Uterine smooth muscle cell (primary cell): ENCODE measurements at places on chromosomes 6 and 20. TPM values are rescaled to one million over a fixed set of nuclear protein-coding genes. Genes with fewer than 3 reads are reported as not detected.

Gene CYP24A1
- not detected in 2 replicates for total RNA-seq

Gene DDO
- total RNA-seq = 2.9 and 3.0 TPM in 2 replicates

Gene HSP90AB1
- total RNA-seq = 642 and 947 TPM in 2 replicates

Gene ADGRF4
- 0.12 and 0.33 TPM in 2 replicates for total RNA-seq

Gene CFAP206
- 0.37 and 0.66 TPM in 2 replicates for total RNA-seq

Gene TMEM63B
- 25.3 and 32.9 TPM in 2 replicates for total RNA-seq

Gene SLC17A2
- total RNA-seq = not detected in 2 replicates

Gene PRL
- total RNA-seq = not detected in 2 replicates

Gene MTFR2
- 1.6 and 8.1 TPM in 2 replicates for total RNA-seq

Gene UBD
- not detected in 2 replicates for total RNA-seq

Gene LAMA2
- 58.3 and 109 TPM in 2 replicates for total RNA-seq

Gene PDE10A
- 2.3 and 3.5 TPM in 2 replicates for total RNA-seq

Gene SNX9
- total RNA-seq = 71.4 and 100 TPM in 2 replicates

Gene PI3
- not detected in 2 replicates for total RNA-seq

Gene ADGRB3
- under 0.01 and 0.11 TPM in 2 replicates for total RNA-seq

Gene LPA
- not detected in 2 replicates for total RNA-seq

Gene RPP40
- 8.9 and 14.4 TPM in 2 replicates for total RNA-seq

Gene ASIP
- total RNA-seq = not detected in 2 replicates
